Thoracic aorta (tissue), 2 donors: ENCODE measurements at places on chromosomes 16 and 17.

DNA sequence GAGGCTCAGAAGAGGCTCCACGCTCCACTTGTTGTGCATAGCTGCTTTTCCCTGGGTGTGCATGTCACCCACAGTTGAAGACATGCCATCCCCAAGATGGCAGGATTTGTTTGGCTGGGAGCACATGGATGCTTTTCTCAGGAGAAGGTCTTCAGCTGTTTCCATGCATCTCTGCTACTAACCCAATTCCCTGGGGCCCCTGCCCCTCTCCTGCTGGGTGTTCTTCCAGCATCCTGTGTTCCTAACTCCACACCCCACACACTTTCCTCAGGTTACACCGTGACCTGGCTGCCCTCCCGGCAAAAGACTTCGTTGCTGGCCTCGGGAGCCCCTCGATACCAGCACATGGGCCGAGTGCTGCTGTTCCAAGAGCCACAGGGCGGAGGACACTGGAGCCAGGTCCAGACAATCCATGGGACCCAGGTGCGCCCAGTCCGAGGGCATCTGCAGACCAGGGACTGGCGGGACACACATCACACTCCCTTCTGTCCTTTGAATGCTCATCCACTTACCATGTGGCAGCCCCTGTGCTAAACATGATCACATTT lies 21.5 kb downstream of the ITGAL start:
- DNase-seq = no peak

DNA sequence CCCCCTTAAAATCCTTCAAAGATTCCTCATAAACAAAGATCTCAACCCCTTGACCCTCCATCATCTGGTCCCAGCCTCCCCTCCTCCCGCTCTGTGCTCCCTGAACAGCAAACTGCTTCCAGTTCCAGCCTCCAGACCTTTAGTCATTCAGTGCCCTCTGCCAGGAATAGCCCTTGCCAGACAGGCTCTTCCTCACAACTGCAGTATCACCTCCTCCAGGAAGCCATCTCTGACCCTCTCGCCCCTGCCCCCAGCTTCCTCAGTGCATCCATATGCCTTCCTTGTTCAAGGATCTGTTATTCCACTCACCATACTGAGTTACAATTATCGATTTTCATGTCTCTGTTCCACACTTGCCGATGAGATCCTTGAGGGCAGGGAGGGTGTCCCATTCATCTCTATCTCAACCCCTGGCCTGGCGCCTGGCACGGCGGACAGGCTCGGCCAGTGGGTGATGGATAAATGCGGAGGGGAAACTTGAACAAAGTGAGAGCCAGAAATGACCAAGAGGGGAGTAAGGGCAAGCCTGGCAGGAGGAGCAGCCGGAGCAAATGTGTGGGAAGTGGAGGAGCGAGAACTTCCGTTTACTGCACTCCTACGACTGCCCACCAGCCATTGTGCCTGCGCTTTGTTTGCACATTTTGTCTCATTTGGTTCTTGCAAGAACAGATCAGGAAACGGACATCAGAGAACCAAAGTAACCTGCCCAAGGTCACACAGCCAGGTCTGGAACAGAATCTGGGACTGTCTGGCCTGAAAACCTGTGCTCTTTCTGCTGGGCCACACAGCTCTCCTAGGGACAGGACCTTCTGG lies 2.0 kb upstream of the NXPH3 start:
- DNase-seq = no peak

DNA sequence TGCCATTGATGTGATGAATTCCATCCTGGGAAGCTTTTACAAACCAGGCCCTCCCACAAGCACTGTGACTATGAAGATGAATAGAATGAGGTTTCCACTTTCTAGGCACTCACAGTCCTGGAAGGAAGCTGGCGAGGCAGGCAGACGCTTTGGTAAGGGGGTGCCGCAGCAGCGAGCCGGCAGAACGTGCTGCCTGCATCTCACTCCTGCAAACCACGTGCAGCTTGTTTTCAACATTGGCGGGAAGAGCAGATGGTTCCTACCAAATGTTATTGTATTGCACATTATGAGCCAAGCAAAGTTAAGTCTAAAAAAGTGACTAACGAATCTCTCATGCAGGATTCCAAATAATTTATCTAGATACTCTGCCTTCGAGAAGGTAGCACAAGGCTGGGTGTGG lies 3.7 kb upstream of the DNAI2 start:
- no peak for DNase-seq

DNA sequence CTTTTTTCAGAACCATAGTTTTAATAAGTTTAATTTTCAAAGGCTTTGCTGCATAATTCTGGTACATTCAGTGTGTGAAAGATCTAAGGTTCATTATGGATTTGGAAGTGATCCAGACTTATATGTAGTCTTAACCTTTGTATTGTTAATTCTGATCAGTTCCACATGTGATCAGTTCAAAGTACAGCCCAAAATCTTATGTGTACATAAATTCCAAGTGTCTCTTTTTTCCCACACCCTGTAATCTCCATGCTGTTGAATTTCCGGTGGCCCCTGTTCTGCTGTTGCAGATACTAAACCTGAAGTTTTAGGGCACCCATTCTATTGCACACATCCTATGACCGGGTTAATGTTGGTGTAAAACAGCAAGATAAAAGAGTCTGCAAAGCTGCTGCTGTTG lies 1147.5 kb upstream of the CDH8 start:
- no peak for DNase-seq

DNA sequence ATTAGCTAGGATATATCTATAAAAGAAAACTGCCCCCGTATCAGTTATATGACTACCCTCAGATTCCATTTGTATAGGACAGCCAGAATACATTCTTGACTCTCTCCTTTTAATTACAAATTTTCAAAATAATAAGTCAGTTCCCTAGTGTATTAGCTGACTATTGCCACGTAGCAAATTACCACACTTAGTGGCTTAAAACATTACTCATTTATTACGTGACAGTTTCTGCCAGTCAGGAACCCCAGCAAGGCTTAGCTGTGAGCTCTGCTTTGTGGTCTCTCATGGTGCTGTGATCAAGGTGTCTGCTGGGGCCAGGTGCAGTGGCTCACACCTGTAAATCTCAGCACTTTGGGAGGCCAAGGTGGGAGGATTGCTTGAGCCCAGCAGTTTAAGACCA lies 13.9 kb upstream of the SCNN1B start:
- no peak for DNase-seq

DNA sequence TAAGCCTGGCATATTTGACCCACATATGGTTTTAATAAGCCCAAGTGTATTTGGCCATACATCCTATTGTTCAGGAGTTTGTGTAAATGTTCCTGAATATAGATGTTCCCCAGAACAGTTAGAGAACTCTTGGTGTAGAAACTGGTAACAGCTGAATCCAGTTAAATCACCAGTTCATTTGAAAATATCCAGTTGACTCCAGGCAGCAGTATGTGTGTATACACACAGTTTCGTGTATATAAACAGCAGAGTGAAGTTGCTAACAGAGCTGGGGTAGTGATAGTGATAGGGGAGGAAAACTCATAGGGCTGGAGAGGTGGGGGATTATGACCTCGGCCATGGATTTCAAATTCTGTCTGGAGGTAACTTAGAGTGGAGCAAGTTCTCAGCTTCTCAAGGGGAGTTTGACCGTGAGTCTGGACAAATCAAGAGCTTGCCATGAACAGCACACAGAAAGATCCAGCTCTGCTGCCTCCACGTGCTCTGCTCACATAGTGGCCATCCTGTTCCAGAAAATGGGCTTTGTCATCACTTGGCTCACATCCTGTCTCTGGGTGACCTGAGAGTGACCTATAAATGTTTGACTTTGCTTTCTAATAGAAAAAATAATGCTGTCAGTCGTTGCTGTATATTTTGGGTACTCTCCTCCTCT lies 30.6 kb upstream of the MMD start:
- no peak for DNase-seq

DNA sequence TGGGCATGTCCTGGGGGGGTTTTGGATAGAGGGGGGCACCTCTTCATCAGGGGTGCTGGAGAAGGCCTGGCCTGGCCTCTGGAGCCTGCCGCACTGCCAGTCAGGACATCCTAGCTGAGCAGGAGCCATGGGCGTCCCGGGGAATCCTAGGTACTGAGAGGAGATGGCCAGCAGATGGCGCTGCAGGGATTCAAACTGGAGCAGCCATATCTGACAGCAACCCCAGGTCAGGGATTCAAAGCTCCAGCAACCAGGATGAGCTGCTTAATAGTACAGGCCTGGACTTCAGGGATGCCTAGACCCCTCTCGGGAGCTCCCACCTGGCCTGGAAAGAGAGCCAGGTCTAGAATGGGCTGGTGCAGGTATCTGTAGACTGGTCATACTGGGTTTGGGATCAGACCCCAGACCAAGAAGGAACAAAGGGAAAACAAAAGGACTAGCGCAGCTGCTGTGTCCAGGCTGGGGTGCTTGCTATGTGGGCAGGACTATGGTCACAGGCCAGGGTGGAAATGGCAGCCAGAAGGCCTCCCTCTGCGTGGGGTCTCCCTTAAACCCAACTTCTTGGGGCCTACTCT lies 306.9 kb upstream of the RBFOX1 start:
- no peak for DNase-seq

DNA sequence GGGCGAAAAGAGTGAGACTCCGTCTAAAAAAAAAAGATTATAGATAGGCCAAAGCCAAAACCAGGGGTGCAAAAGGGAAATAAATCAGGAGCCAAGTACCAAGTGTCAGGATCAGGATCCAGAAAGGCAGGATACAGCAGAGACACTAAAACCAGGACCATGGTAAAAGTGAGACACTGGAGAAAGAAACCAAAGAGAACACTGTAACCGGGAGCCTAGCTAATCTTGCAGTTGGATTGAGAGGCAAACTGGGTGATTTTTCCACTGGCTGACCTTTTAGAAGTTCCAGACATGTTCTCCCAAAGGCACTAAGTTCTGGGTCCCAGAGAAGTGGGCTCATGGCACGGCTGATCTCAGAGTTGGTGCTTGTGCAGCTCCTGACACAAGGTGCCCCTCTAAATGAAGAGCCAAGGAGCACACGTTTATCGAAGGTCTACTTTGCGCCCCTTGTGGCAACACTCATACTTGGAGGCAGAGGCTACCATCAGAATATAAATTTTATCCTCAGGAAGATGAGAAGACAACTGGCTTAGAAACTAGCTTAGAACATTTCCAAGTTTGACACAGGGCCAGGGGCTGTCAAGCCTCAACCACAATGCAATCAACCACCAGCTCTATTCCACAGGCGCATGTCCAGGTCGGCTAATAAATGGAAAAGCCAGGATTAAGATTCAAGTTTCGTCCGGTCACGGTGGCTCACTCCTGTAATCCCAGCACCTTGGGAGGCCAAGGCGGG lies 27.5 kb upstream of the HELZ start:
- DNase-seq = no peak

- DNase-seq = no peak
These were observed 28.3 kb downstream of the NPLOC4 start for GRCh38 chr17:81608605-81609004.

DNA sequence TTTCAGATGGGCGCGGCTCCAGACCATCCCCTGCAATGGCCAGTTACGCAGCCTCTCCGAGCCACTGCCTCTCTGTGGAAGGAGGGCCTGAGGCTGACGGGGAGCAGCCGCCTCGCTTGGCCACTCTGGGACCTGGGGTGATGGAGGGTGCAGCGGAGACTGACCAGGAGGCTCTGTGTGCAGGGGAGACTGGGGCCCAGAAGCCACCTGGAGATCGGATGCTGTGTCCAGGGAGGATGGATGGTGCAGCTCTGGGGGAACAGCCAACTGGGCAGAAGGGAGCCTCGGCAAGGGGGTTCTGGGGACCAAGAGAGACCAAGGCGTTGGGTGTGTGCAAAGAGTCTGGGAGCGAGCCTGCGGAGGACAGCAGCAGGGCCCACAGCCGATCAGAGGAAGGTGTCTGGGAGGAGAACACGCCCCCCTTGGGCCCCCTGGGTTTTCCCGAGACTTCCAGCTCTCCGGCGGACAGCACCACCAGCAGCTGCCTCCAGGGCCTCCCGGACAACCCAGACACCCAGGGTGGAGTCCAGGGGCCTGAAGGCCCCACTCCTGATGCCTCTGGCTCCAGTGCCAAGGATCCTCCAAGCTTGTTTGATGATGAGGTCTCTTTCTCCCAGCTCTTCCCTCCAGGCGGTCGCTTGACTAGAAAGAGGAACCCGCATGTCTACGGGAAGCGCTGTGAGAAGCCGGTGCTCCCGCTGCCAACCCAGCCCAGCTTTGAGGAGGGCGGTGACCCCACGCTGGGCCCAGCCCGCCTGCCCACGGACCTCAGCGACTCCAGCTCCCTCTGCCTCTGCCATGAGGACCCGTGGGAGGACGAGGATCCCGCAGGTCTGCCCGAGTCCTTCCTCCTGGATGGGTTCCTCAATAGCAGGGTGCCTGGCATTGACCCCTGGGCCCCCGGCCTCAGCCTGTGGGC lies 17.4 kb upstream of the ZFPM1 start:
- no peak for DNase-seq

- no peak for DNase-seq
These were observed 722.6 kb upstream of the KIF2B start for GRCh38 chr17:53100126-53100525.

- no peak for DNase-seq
These were observed 41.0 kb downstream of the PAFAH1B1 start for GRCh38 chr17:2634361-2634960.

DNA sequence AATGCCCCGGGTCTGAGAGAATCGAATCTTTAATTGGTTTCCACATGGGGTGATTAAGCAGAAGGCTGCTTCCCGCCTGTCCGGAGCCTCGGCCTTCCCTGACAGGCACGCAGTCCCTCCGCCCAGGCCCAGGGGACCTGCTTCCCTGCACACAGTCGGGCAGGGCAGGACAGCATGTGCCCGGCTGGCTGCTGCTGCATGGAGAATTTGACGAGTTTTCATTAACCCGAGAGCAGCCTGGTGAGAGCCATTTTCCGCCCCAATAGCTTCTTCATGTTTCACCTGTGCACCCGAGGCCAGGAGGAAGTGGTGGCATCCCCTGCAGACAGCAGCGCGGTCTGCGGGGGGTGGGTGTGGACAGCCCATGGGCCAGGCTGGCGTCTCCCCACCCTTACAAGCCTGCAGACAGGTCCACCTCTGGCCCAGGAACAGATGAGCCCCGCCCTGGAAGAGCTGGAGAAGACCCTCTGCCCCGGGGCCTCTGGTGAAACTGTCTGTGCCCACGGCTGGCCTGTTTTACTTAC lies 67.0 kb downstream of the KLHDC4 start:
- no peak for DNase-seq

DNA sequence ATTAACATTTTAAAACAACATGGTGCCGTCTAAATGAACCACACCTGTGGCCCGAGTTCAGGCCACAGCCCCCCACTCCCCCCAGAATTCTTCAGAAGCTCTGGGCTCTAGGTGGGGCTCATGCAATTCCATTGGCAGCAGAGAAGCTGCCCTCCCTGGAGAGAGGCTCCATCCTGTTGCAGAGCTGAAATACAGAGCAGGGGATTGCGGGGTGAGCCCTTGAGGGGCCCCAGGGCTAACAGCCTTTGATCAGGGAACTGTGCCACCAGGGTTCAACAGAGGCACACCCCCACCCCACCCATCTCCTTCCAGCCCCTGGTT lies 69.3 kb downstream of the ABR start:
- DNase-seq = no peak

- no peak for DNase-seq
These were observed 57.9 kb upstream of the SLC12A3 start for GRCh38 chr16:56807011-56807675.

- DNase-seq = no peak
These were observed 125.2 kb upstream of the CDC42EP4 start for GRCh38 chr17:73436954-73437353.
